A375 (cell line): ENCODE measurements at places on chromosomes 3 and 15. TPM values are rescaled to one million over a fixed set of nuclear protein-coding genes. Genes with fewer than 3 reads are reported as not detected.

The ASTE1 gene
- total RNA-seq: 4.5 and 5.5 TPM in 2 replicates

The SPATA12 gene
- total RNA-seq: 0.29 TPM in 1 of 2 replicates, not detected in the other

The SSUH2 gene
- 9.6 and 10.6 TPM in 2 replicates for total RNA-seq

The RTP3 gene
- 0.08 TPM in 1 of 2 replicates, not detected in the other for total RNA-seq

The TRPM1 gene
- not detected in 2 replicates for total RNA-seq
